ENCODE measurements at places on chromosomes 16 and 17.

- DNase-seq = peak; percentile 65
These were observed 4.1 kb upstream of the DNAH17 start for GRCh38 chr17:78581304-78581703.

GRCh38 chr16:46638947-46639925 is 18.1 kb upstream of the SHCBP1 start:
- DNase-seq = no peak

DNA sequence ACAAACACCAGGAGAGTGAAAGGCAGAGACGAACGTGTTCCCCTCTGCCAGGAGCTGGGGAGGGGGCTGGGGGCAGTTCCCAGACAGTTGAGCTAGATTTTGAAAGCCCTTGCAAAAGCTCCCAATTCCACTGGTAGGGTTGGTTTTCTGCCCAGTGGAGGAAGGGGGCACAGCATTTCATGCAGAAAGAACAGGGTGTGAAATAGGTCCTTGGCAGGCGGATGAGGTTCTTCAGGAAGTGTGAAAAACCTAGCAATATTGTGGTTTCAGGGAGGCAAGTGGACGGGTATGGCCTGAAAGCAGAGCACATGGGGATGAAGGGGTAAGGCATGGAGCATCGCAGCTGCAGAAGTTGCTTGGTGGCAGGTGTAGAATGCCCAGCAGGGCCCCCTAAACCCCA is 248.3 kb downstream of the KATNIP start:
- DNase-seq = no peak

DNA sequence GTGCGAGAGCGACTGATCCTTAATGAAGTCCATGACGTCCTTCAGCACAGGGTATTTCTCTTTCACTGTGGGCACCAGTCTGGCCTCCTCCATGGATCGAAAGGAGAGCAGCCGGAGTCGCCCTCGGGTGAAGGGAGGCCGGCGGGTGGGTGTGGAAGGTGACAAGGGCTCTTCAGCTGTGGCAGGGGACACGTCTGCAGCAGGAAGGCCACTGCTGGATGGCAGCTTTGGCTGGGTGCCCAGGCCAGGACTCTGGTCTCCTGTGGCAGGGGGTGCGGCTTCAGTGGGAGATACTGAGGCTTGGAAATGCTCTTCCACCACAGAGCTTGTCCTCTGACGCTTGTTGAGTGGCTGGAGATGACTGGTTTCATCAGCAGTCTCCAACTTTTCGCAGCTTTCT is 78.5 kb downstream of the ZZEF1 start:
- DNase-seq = no peak

- no peak for DNase-seq
These were observed 324.0 kb upstream of the MON1B start for GRCh38 chr16:76866994-76867393.

GRCh38 chr17:2482218-2482617 is 29.5 kb downstream of the METTL16 start:
- no peak for DNase-seq

- peak; percentile 78 for DNase-seq
These were observed at the start of gene C17orf113 for GRCh38 chr17:42050393-42051012. Gene C17orf113 (minus strand): TSS chr17:42050601. CDS start chr17:42043376, 7,225 bp downstream.

DNA sequence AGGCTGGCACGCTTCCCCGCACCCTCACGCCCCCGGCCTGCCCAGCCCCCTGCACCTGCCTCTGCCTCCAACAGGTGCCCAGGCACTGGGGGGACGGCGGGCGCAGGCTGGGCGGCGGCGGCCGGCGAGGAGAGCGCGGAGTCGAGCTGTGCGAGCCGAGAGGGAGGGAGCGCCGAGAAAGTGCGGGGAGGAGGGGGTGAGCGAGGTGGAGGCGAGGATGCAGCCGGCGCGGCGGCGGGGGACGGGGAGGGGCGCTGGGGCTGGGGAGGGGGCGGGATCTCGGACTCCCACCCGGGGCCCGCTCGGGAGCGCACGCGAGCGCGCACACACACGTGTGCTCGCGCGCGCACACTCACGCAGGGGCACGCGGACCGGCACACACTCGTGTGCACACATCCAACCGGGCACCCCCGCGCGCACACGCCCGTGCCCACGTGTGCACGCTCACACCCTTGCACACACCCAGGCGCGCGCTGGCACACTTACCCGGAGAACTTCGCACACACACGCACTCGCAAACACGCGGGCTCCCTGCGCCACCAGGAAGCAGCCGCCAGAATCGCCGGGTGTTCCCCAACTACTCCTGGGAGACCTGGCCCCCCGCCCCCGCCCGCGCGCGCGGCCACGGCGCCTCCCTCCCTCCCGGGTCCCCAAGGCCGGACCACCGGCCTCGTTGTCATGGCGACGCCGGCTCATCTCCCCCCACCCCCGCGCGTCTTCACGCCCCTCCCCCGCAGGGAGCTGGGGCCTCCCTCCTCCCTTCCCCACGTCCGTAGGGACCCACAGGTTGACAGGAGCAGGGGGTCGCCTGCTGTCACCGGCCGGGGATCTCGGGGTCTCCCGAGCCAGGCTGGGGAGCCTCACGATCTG is at the start of gene DOC2A:
TSS of gene DOC2A (minus strand) at position 184 of the 870 bp plus-strand sequence. CDS start 805 bp downstream, outside the sequence.
- peak; percentile 77 for DNase-seq

- DNase-seq = no peak
These were observed at the start of gene ITGA2B for GRCh38 chr17:44389281-44389680. Gene ITGA2B (minus strand): TSS chr17:44389649. CDS start chr17:44389473, 176 bp downstream.

- no peak for DNase-seq
These were observed 13.1 kb upstream of the CTCF start for GRCh38 chr16:67549240-67549639.

DNA sequence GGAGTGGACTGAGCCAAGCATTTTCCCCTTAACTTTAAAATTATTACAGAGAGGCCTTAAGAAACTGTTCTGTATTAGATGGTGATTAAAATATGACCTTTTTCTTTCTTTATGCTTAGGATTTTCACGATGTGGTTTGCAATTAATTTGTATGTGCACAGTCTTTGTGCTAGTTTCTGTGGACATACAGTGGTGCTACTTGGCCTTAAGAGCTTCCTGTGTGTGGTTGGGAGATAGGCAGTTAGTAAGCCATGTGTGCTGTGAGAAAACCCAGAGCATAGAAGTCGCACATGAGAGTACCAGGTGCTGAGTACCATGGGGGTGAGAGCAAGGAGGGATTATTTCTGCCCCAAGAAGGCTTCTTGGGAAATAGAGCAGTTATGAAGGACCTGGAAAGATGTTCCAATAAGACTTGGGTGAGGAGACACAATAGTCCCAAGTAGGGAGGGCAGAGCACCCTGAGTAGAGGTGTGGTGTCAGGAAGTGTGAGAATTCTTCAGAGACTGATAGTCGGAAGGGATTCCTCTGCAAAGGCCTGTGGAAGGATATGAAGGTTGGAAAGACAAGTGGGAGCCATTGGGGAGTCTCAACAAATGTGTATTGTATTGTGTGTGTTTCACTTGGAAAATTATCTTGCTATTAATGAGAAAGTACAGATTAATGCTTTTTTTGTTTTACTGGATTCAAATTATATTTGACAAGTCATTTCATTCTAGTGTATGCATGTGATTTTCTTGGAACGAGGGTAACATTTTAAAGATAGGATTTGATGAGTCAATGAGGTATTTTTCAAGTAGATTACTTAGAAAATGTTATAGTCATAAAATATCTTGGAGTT is 239.9 kb downstream of the PRKCA start:
- DNase-seq = no peak

DNA sequence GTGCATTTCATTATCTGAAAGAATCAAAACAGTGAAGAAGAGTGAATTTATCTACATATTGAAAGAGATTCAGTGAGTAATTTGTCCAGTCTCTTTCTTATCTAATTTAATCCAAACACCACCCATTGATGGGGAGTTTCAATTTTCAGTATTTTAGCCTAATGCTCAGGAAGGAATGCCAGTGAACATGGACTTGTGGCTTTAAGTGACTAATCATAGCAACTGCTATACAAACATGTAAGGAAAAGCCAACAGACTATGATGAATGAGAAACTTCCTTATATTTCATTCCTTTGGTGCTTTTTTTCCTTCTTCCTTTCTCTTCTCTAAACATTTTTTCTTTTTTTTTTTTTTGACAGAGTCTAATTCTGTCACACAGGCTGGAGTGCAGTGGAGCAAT is 885.8 kb downstream of the KCNJ2 start:
- DNase-seq = no peak

DNA sequence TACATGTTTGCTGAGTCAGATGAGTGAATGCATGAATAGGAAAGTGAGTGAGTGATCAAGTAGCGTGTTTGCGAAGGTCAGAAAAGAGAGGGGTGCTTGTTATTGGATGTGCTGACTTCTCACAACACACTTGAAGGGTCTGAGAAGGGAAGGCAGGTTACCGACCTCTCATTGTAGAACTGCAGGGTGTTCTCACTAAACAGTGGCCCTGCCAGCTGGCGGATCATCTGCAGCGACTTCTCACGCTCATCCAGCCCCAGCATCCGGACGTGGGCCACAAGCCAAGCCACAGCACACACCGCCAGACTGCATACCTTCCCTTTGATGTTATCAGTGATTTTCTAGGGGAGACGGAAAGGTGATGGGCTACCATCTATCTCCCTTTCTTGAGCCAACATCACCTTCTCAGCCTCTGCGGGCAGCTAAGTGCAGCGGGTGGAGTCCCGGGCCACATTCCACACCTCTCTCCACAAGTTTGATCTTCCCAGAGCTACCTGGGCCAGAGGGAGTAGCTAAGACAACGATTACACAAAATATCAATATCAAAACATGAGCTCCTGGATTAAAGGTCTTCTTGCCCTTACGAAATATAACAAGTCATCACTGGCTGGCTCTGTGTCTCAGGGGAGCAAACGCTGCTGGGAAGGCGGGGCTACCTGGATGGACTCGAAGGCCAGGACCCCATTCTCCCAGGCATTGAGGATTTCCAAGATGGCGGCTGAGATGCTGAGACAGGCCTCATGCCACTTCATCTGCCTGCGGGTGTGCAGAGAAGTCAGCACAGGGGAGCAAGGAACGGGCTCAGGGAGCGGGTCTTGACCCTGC is 11.0 kb downstream of the CSF3 start:
- no peak for DNase-seq

DNA sequence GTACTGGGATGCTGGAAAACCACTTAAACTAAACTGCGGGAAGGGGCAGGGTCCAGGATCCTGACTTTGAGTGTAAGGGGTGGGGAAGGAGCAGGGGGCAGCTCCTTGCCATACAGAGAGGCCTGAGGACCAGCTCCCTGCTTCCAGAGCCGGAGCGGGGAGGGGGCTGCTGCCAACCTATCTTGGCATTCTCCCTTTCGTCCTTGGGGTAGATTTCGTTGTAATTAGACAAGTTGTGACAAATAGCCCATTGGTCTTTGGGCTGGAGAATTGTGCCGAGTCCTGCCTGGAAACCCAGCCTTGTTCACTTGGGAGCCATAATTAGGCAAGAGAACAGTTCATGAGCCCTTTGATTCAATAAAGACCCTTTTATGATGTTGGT is 175.5 kb downstream of the RAB11FIP4 start:
- no peak for DNase-seq

DNA sequence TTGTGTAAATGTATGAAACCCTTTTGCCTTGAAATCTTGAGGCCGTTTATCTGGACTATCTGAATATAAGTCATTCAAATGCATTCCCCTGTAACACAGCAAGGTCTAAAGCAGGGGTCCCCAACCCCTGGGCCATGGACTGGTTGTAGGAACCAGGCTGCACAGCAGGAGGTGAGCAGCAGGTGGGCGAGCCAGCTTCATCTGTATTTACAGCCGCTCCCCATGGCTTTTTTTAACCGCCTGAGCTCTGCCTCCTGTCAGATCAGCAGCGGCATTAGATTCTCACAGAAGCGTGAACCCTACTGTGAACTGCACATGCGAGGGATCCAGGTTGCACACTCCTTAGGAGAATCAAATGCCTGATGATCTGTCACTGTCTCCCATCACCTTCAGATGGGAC is 24.1 kb downstream of the DNAH3 start:
- DNase-seq = peak; percentile 9

DNA sequence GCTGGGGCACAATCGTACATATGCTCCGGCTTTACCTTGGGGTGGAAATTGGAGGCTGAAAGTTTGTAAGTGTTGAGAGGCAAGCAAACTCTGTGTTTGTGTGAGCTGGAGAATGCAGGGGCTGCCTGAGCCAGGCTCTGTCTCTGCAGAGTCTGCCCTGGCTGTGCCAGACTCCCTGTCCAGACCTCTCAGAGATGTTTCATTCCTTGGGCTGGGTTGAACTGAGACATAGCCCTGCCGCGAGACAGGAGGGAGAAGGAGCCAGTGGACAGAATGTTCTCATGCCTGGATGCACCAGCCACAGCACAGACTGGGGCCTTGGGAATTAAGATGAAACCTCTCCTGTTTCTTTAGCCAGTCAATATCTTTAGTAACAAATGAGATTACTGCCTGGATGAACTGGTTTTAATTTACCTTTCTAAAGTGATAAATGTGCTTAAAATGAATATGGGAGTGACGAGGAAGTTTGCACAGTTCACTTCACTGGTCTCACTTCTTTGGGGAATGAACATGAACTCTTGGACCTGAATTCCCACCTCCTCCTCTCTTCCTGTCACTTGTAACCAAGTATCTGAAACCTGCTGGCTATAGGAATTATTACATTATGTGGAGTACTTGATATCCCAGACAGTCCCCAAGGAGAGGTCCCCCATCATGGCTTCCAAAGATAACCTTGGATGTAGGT is 40.1 kb downstream of the YPEL2 start:
- DNase-seq = peak; percentile 64

GRCh38 chr16:20308266-20308665 is 19.0 kb downstream of the GP2 start:
- no peak for DNase-seq

GRCh38 chr17:74362069-74362405 is 369 bp upstream of the BTBD17 start:
- DNase-seq = no peak

DNA sequence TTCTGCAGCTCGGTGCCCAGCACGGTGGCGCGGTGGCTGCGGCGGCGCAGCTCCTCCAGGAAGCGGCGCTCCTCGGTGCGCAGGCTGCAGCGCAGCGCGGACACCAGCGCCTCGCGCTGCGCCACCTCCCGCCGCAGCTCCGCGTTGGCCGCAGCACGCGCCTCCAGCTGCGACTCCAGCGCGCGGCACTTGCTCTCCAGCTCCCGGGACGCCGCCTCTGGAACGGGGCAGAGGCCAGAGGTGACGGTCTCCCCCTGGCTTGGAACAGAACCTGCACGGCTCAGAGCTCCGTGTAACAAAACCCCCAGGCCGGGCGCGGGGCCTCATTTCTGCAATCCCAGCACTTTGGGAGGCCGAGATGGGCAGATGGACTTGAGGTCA is 13.2 kb upstream of the CLUH start:
- no peak for DNase-seq

DNA sequence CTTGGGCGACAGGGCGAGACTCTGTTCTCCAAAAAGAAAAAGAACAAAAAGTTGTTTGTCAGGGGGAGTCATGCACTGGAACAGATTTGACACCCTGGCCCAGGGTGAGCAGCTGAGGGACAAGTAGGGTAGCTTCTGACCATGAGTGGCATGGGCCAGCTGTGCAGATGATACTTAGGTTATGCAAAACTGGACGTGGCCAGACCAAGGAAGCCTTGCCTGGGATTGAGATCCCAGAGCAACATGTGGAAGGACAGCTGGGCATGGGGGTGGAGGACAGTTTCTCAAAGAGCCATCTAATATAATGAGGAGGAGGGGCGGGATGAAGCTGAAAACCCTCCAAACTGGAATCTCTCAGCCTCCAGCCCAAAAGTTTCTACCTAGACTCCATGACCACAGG is 19.6 kb upstream of the SLC35B1 start:
- DNase-seq = no peak

GRCh38 chr17:48456589-48456988 is 26.6 kb upstream of the SKAP1 start:
- DNase-seq = no peak

Data from NCI-H82 (cell line).